ENCODE measurements at places on chromosomes 12 and 14. TPM values are rescaled to one million over a fixed set of nuclear protein-coding genes. Genes with fewer than 3 reads are reported as not detected.

DNA sequence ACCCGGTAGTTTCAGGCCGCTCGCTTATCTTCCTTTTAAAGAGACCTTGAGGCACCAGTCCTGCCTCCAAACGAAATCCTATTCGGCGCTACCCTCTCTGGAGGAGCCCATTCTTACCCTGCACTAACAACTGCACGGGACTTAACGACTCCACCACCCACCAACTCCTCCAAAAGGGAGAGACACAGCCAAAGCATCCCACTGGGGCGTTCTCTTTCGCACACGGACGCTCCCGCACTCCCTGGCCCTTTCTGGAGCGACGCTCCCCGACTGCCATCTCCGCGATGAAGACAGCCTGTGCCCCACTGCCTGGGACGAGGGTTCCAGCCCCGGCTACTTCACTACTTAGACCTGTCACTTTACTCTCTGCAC, 650 bp downstream of the GALC start:
- H3K4me1 ChIP-seq: peaks cover 68% of the 10 kb centered on the region
- H3K4me3 ChIP-seq: peak overlapping the region; percentile 95
- peak overlapping the region; percentile 98 for H3K27ac ChIP-seq
- no peak for DNase-seq
- H3K36me3 ChIP-seq: peaks cover 11% of the 10 kb centered on the region

GRCh38 chr14:55170526-55170925, 20.9 kb downstream of the DLGAP5 start:
- no peak overlapping the region for H3K4me3 ChIP-seq
- H3K27me3 ChIP-seq: no peaks in the 10 kb centered on the region
- peaks cover 56% of the 10 kb centered on the region for H3K36me3 ChIP-seq
- no peaks in the 10 kb centered on the region for H3K4me1 ChIP-seq

The TPH2 gene
- total RNA-seq: not detected

DNA sequence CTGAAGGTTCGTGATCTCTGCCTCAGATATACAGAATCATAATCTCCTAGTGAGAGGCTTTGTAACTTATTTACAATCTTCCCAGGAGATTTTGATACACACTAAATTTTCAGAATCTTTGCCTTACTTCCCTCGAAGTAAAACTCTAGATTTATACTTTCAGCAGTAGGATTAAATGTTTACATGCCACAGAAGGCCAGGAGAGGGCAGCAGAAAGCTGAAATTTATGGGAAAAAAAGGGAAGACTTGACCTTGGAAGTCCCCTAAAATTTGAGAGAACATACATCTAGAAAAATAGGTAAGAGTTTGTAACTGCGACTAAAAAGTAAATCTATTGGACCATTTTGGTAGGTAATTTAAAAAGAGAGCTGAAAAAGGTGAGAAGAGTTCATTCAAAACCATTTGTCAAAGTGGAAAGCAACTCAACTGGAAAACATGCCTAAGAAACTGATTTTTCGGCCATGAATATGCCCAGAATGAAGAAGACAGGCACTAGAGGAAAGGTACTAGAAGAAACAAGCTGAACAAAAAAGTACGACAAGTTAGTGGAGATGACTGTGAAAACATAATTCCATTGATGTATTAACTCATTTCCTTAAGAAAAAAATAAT, 242.0 kb upstream of the MDGA2 start:
- H3K27ac ChIP-seq: no peak overlapping the region
- H3K27me3 ChIP-seq: no peaks in the 10 kb centered on the region
- no peaks in the 10 kb centered on the region for H3K36me3 ChIP-seq
- DNase-seq: no peak
- H3K4me1 ChIP-seq: no peaks in the 10 kb centered on the region

- no peaks in the 10 kb centered on the region for H3K4me1 ChIP-seq
- no peaks in the 10 kb centered on the region for H3K27me3 ChIP-seq
- no peak overlapping the region for H3K27ac ChIP-seq
These were observed 146.6 kb downstream of the ANO2 start for GRCh38 chr12:5798242-5799015.

The MAPKAPK5 gene
- total RNA-seq: 47.6 TPM

The CMA1 gene
- total RNA-seq: not detected

GRCh38 chr12:82383930-82384552, 25.7 kb downstream of the METTL25 start:
- H3K4me3 ChIP-seq: no peak overlapping the region
- no peaks in the 10 kb centered on the region for H3K27me3 ChIP-seq
- no peaks in the 10 kb centered on the region for H3K36me3 ChIP-seq

The LRP1-AS gene
- total RNA-seq: not detected

- peaks cover 18% of the 10 kb centered on the region for H3K27me3 ChIP-seq
- no peak overlapping the region for H3K27ac ChIP-seq
- H3K36me3 ChIP-seq: no peaks in the 10 kb centered on the region
- no peak overlapping the region for H3K4me3 ChIP-seq
These were observed 4.6 kb downstream of the C1S start for GRCh38 chr12:7065073-7065623.

GRCh38 chr14:98210045-98210672, 1061.8 kb downstream of the BCL11B start:
- H3K36me3 ChIP-seq: peaks cover 14% of the 10 kb centered on the region
- peak overlapping the region; percentile 97 for H3K27ac ChIP-seq
- H3K4me1 ChIP-seq: peaks cover 77% of the 10 kb centered on the region

DNA sequence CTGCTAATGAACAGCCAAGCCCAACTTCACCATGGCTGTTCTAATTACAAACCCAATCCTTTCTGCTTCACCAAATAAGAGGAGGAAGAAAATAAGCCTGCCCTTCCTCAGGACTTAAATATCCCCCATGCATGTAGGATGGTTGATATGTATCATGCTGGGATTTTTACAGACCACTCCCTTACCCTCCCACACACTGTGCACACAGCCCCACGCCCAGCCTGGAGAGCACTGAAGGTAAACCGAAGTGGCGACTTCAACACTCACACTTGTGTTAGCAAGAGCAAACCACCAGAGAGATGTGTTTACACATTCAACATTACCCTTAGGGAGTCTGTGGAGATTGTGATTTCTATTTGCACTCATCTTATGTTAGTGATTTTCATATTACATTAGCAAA, 241.2 kb downstream of the EGLN3 start:
- no peaks in the 10 kb centered on the region for H3K36me3 ChIP-seq
- H3K27me3 ChIP-seq: no peaks in the 10 kb centered on the region
- no peaks in the 10 kb centered on the region for H3K4me1 ChIP-seq
- H3K4me3 ChIP-seq: no peak overlapping the region
- no peak overlapping the region for H3K27ac ChIP-seq
- no peak for DNase-seq

GRCh38 chr12:53170876-53171724, 9.4 kb upstream of the ZNF740 start:
- H3K4me1 ChIP-seq: peaks cover 11% of the 10 kb centered on the region
- H3K36me3 ChIP-seq: peaks cover 2% of the 10 kb centered on the region
- H3K4me3 ChIP-seq: no peak overlapping the region
- H3K27ac ChIP-seq: peak overlapping the region; percentile 52
- no peak for DNase-seq

DNA sequence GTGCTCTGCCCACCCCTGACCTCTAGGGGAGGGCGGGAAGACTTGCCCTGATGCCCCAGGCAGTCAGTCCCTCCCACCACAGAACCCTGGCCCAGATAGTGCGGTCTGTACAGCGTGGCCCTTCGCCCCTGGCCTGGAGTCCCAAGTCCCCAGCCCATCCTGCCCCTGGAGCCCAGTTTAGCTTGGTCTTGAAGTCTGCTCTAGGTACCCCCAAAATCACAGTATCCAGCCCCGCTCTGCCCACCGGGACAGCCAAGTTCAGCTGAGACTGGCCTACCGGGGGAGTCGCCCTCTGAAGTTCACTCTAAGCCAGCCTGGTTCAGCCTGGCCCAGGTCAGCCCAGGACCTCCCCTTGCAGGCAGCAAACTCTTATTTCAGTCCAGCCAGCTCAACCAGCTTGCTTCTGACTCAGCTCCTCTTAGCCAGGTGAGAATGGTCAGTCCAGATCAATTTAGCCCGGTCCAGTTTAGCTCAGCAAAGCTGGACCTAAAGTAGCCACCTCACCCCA, 75.9 kb downstream of the TMEM121 start:
- H3K27ac ChIP-seq: no peak overlapping the region
- H3K27me3 ChIP-seq: no peaks in the 10 kb centered on the region
- no peaks in the 10 kb centered on the region for H3K36me3 ChIP-seq
- H3K4me1 ChIP-seq: no peaks in the 10 kb centered on the region

DNA sequence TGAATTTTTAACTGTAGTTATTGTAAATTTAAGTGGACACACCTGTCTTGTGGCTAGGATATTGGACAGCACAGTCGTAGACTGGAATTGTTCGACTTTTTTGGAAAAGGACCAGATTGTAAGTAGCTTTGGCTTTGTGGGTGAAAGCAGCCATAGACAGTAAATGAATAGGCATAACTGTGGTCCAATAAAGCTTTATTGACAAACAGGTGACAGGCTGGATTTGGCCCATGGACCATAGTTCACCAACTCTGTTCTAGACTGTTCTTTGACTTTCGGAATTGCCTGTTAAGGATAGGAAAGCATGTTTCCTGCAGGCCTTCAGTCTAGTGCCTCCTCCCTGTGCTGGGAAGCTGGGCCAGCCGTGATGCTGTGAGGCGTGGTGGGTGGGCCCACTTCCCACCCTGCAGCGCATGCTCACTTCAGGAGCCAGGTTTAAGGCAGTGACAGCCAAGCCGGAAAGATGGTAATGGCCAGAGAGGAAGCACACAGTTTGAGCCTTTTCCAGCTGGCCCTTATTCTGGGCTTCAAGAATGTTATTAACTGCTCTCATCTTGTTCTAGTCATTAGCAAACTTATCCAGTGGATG, 51.8 kb downstream of the PPP2R5C start:
- H3K27me3 ChIP-seq: no peaks in the 10 kb centered on the region
- H3K27ac ChIP-seq: peak overlapping the region; percentile 99
- H3K4me1 ChIP-seq: peaks cover 75% of the 10 kb centered on the region
- DNase-seq: no peak

- H3K27ac ChIP-seq: no peak overlapping the region
- H3K4me1 ChIP-seq: peaks cover 11% of the 10 kb centered on the region
- peaks cover 36% of the 10 kb centered on the region for H3K27me3 ChIP-seq
- peak; percentile 7 for DNase-seq
- H3K4me3 ChIP-seq: peak overlapping the region; percentile 75
These were observed 82.6 kb upstream of the HMGA2 start for GRCh38 chr12:65741656-65742017.

DNA sequence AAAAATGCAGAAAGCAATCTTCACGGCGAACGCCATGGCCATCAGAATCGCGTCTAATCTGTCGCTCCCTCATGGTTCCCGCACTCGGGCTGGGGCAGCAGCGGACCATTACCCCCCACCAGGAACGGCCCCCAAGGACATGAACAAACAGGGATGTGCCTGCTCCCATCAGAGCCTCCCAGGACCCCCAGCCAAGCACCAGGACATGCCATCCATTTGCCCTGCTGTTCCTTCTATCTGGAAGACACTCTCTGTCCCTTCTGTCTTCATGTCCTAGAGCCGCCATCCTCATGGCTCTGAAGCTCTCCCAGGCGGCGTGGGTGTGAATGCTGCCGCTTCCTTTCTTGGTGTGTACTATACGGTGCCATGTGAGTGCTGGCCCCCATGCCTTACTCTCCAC, 371.8 kb downstream of the BCL11B start:
- no peak overlapping the region for H3K4me3 ChIP-seq
- H3K4me1 ChIP-seq: no peaks in the 10 kb centered on the region
- no peaks in the 10 kb centered on the region for H3K36me3 ChIP-seq
- DNase-seq: no peak
- H3K27me3 ChIP-seq: no peaks in the 10 kb centered on the region
- no peak overlapping the region for H3K27ac ChIP-seq

The LGALS3 gene
- 41.6 TPM for total RNA-seq

The IL22 gene
- 0.42 TPM for total RNA-seq

The A2ML1 gene
- not detected for total RNA-seq

DNA sequence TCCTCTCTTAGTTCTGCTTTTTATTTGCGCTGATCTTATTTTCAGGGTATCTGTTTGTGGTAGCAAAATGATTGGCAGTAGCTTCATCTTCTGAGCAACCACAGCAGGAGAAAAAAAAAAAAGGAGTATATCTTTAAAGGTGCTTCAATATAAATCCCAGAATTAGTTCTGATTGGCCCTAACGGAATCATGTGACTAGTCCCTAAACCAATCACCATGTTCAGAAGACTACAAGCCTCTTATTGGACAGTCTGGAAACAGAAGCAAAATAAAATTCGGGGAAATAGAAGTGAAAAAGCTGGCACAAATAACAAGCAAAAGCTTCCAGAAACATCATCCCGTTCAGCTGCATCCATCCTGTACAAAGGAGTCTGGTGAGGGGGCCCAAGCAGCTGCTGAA, 49.9 kb upstream of the PTPRO start:
- no peaks in the 10 kb centered on the region for H3K36me3 ChIP-seq
- no peaks in the 10 kb centered on the region for H3K4me1 ChIP-seq
- H3K27ac ChIP-seq: no peak overlapping the region
- DNase-seq: no peak
- H3K27me3 ChIP-seq: peaks cover 6% of the 10 kb centered on the region
- H3K4me3 ChIP-seq: no peak overlapping the region

- no peaks in the 10 kb centered on the region for H3K27me3 ChIP-seq
- H3K27ac ChIP-seq: no peak overlapping the region
- no peaks in the 10 kb centered on the region for H3K4me1 ChIP-seq
- no peak overlapping the region for H3K4me3 ChIP-seq
- H3K36me3 ChIP-seq: no peaks in the 10 kb centered on the region
These were observed 754.5 kb downstream of the C12orf50 start for GRCh38 chr12:87274594-87275245.

DNA sequence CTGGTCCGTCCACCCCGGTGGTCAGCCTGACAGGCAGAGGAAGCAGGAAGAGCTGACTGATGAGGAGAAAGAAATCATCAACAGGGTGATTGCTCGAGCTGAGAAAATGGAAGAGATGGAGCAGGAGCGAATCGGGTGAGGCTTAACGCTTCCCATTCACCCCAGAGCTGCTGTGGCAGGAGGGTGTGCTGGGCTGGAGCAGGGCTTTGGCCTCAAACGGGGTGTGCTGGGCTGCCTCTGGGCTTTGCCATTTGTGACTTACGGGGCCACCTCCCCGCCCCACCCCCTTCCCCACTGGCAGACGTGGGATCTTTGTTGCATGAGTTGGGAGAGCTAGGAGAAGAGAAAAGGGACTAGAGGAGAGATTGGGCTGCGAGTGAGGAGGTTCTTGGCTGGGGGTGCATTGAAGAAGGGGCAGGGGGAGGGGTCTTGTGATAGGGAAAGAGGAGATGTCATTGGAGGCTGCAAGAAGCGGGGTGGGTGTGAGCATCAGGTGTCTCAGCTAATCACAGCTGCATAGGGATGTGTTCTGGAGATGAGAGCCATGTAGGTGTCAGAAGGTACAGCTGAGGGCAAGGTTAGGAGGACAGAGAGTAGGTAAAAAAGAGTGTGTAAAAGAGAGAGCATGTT, 56.3 kb downstream of the RPH3A start:
- no peak overlapping the region for H3K4me3 ChIP-seq
- H3K4me1 ChIP-seq: no peaks in the 10 kb centered on the region
- no peak overlapping the region for H3K27ac ChIP-seq
- DNase-seq: no peak
- H3K36me3 ChIP-seq: no peaks in the 10 kb centered on the region

GRCh38 chr12:91422127-91422526, 239.5 kb upstream of the DCN start:
- no peak overlapping the region for H3K27ac ChIP-seq
- no peaks in the 10 kb centered on the region for H3K36me3 ChIP-seq
- no peaks in the 10 kb centered on the region for H3K4me1 ChIP-seq
- no peaks in the 10 kb centered on the region for H3K27me3 ChIP-seq
- DNase-seq: no peak
- no peak overlapping the region for H3K4me3 ChIP-seq

GRCh38 chr12:21891751-21892217, 49.4 kb downstream of the ABCC9 start:
- H3K27ac ChIP-seq: no peak overlapping the region
- H3K36me3 ChIP-seq: no peaks in the 10 kb centered on the region
- no peaks in the 10 kb centered on the region for H3K4me1 ChIP-seq
- no peak overlapping the region for H3K4me3 ChIP-seq
- H3K27me3 ChIP-seq: peaks cover 3% of the 10 kb centered on the region

GRCh38 chr14:60309867-60310552, 61.0 kb downstream of the PPM1A start:
- H3K36me3 ChIP-seq: no peaks in the 10 kb centered on the region
- no peak overlapping the region for H3K27ac ChIP-seq
- no peaks in the 10 kb centered on the region for H3K4me1 ChIP-seq
- H3K27me3 ChIP-seq: peaks cover 10% of the 10 kb centered on the region
- H3K4me3 ChIP-seq: no peak overlapping the region
